ENCODE measurements at places on chromosomes 7 and 10. TPM values are rescaled to one million over a fixed set of nuclear protein-coding genes. Genes with fewer than 3 reads are reported as not detected.
A peak's percentile ranks its signal among the peaks of the same experiment; 100 is the strongest.

DNA sequence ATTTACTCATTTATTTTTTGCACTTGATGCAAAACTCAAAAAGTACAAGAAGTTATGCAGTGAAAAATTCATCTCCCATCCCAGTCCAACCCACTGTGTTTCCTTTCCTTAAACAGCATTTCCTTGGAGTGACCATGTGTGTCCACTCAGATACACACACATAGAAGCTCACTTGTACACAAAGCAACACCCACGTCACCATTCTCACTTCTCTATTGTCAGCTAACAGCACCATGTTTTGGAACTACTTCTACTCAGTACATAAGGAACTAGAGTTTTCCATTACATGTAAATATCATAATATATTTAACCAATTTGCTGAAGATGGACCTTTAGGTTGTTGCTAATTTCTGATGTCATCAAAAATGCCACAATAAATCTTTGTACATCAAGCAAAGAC, 167.6 kb downstream of the GRID1 start:
- no peak for DNase-seq

DNA sequence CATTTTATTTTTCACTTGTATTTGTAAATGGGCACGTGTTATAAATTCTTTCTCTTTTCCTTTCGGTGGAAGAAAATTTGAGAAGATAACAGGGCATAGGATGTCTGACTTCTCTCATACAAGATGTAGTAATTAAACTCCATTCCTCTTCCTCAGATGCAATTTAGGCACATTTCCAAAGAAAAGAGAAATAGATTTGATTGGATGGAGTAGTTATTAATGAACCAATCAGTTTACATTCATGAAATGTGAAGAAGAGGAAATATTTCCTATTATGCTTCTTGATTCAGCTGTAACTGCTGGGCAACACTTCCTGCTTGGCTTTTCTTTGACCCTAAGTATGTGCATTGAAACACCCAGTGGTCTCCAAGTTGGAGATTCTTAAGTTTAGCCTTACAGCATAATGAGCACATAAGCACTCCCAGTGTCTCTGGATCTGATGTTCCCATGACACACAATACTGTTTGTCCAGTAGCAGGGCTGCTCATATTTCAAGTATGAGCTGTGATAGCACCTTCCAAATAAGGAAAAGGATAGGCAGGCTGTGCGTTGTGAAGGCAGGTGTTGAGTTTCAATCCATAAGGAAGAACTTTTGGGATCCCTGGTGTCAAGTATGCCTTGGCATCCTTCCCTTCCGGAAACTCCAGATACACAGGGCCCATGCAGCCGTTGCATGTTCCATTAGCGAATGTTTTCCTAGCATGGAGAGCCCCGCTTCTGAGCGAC, 33.4 kb upstream of the COBL start:
- no peak for DNase-seq

DNA sequence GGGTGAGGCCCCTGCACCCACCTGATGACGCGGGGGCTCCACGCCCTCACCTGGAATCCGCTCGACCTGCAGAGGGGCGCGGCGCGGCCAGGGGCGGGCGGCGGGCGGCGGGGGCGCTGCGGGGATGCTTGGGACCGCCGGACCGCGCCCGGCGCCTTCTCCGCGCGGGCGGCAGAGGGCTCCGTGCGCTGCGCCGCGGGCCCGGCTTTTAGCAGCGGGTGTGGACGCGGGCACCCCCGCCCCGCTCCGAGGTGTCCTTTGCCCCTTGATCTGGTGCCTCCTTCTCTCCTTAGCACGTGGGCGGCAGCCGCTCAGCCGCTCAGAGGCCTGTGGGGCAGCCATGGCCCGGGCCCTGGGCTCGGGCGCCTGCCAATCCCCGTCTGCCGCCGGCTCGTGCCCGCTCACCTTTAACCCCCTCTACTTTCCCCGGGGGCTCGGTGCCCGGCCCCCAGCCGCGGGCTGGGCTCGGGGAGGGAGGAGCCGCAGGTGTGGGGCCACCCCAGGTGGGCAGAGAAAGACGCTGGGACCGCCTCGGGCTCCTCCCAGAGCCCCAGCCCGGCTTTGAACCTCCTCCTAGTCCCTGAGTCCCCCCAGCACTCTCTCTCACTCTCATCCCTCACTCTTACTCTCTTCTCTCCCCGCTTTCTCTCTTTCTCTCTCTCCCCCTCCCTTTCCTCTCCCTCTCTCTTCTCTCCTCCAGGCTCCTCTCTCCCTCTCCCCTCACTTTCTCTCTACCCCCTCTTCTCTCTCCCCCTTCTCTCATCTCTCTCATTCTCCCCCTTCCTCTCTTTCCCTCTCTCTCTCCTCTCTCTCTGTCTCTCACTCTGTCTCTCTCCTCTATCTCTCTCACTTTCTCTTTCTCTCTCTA, 19.7 kb upstream of the VPS37D start:
- no peak for DNase-seq

DNA sequence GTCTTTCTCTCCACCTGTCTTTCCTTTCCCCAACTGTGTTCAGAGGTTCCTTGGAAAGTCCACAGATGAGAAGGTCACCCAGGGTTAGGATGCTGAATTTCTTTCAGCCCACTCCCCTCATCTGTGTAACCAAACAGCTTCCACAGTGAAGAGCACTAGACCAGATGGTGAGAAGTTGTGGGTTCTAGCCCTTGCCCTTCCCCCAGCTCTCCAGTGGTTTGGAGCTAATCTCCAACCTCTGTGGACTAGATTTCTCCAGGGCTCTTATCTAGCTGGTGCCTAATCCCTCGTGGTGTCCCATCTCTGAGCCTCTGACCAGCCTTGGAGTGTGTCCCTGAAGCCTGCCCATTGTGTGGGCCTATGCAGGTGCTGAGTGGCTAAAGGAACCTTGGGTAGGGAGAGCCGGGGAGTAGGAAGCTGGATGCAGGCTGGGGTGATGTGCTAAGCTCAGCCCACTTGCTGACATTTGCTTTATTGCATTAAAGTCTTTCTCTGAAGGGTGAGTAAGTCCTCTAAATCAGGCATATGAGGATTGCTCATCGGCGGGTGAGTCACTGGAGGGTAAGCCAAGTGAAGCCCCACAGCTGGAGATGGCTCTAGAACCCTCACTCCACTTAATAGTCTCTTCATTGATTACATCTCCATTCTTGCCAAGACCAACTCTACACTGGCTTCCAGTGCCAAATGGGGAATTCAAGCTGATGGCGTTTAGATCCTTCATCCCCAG, 14.9 kb downstream of the DUSP5 start:
- DNase-seq: peak; percentile 62

DNA sequence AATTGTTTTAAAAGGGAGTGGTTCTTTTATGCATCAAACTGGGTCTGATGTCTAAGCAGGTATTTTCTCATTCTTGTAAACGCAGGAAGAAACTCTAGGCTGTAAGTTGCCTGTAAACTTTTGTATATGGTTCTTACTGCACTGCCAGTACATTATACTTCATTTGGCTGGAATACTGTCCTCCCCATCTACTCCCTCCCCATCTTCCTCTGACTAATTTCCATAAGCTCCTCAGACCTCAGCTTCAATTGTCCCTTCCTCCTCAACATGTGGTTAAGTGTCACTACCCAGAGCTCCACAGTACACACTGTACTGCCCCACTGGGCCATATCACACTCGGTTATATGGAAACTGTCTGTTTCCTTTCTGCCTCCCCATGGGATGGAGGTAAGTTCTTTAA, 161.4 kb upstream of the MDFIC start:
- no peak for DNase-seq

DNA sequence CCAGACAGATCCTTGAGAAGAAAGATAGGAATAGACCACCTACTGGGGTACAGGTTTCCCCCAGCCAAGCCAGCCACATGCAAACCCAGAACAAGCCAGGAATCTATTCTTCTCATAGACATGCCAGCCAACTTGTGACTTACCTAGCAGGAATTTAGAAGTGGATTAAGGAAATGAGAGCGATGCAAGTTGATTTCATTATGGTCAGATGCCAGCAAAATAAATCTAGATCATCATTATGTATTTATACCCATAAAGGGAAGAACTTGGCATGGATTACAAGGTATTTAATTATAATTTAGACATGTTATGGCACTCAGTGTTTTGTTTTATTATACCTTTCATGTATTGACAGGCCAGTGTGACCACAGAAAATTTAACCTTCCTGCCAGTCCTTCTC, 32.8 kb downstream of the SLC35G1 start:
- DNase-seq: no peak

The ASZ1 gene
- total RNA-seq: not detected

The HECW1 gene
- total RNA-seq: 0.33 TPM

The ITIH2 gene
- total RNA-seq: not detected

The AASS gene
- total RNA-seq: 24.3 TPM

Data from sigmoid colon (tissue), 7 donors.